ENCODE measurements at places on chromosomes 7 and 10.

DNA sequence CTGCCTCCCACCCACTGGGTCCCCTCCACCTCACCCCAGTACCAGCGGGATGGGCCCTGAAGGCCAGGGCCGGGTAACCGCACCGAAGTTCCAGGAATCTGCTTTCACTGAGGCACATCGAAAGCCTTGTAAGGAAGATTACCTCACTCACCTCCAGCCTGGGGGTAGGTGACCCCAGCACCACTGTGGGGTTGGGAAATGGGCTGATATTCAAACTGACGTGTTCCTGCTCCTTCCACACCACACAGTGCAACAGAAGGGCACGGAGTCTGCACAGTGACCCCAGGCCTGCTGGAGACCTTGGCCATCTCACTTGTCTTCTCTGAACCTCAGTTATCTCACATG, 29.8 kb downstream of the NPS start:
- DNase-seq = no peak

DNA sequence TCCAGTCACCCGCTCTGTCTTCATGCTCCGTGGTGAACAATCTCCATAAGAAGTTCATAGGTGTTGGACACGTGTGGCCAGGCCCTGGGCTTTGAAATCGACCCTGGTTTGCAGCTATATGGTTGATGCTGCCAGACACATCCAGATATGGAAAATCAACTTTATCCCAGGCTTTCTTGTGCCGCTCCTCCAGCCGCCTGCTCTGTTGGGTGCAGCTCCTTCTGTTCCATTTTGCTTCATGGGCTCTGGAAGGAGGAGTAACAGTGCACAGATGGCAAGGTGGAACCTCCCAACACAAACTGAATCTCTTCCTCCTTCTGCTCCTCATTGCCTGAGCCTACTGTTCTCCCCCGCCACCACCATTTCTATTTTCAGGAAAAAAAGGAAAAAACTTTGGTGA, 44.7 kb downstream of the THNSL1 start:
- no peak for DNase-seq

- no peak for DNase-seq
These were observed at the start of gene SP8 for GRCh38 chr7:20786779-20787659. TSS of gene SP8 (minus strand) at chr7:20786886. CDS start at chr7:20786798, 88 bp downstream.

DNA sequence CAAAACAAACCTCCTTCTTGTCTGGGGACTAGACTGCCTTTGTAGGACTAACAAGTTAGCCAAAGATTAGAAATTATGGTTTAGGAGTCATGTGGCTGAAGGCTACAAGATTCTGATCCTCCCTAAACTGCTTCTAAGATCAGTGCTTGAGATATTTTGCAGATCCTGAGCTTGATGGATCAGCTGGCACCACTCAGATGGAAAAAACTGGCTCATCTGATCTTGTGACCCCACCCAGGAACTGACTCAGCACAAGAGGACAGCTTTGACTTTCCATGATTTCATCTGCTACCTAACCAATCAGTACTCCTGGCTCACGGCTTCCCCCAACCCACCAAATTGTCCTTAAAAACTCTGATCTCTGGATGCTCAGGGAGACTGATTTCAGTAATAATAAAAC, 271.5 kb upstream of the TAC1 start:
- no peak for DNase-seq

- DNase-seq = no peak
These were observed 26.2 kb downstream of the ADK start for GRCh38 chr10:74177140-74177677.

- no peak for DNase-seq
These were observed 18.1 kb downstream of the GARS1 start for GRCh38 chr7:30612658-30613265.

- DNase-seq = no peak
These were observed 13.9 kb downstream of the CUBN start for GRCh38 chr10:17115683-17116082.

GRCh38 chr10:118970770-118971169, 58.7 kb upstream of the NANOS1 start:
- DNase-seq = no peak

DNA sequence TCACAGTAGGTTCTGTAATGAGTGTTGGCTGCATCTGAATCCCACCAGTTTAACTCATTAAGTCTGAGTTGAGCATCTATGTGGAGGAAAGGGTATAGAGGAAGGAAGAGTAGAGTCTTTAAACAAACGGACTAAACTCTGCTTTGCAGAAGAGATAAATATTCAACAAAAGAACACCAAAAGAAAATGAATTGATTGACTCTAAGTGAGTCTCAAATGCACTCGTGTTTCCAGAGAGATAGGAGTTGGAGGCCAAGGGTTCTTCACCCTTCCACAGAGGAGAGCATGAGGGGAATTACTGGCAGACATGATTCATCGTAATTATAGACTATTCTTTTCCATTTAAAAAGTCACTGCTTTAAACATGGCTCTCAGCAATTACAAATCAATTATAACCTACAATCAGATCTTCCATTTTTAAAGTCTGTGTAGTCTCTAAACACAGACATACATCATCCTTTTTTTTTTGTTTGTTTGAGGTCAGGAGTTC, 56.3 kb downstream of the PLPP4 start:
- DNase-seq = no peak

- DNase-seq = no peak
These were observed 46.1 kb downstream of the PAX2 start for GRCh38 chr10:100791369-100792058.

DNA sequence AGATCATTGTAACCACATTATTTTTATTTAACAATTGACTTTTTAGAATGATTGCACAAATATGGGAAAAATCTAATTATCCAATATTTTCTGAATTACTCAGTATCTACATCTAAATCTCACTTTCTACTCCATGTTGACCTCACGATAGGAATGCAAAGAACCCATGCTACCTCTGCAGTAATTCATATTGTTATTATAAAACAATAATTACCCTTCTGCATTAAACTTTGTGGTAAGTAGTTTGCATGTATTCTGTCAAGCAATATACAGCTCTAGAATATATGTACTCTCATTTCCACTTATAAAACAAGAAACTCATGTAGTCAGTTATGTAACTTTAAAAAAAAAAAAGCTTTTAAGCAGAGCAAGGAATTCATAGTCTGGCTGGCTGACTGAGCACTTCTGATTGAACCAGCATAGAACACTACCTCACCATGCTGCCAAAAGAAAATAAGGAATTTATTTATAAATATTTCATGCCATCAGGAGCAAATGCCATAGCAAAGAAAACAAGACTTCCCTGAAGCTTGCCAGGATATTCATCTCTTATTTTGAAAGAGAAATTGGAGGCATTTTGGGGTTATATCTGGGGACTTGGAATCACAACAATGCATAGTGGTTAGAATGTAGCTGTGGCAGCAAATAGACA, 895.7 kb downstream of the XPNPEP1 start:
- DNase-seq = no peak

DNA sequence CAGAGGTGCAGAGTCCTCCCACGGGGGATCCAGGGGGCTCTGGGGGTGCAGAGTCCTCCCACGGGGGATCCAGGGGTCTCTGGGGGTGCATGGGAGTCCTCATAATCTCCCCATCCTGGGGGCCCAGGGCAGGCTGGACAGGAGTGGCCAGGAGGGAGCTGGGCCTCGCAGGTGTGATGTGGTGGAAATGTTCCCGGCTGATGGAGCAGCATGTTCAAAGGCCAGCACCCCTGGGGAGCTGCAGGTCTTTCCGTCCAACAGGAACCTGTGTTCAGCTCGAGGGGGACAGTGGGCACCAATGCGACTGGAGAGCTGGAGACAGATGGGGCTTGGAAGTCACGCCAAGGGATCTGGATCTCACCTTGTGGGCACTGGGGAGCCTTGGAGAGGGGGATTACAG, 38.5 kb upstream of the PSMG3 start:
- no peak for DNase-seq
